ENCODE measurements at places on chromosomes 11 and 22. TPM values are rescaled to one million over a fixed set of nuclear protein-coding genes. Genes with fewer than 3 reads are reported as not detected.

DNA sequence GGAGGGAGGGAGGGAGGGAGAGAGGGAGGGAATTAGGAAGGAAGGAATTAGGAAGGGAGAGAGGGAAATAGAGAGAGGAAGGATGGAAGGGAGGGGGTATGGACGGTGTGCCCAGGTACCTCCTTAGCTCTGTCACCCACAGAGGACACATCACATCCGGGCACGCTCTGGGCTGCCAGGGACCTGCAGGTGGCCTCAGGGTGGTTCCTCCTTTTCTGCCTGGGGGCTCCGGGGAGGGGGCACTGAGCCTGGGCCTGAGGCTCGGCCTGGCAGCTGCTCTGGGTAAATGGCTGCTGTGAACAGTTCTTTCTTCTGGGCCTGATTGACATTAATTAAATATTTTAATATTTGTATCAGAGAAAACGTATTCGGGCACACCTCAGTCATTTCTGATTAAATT is 733.5 kb downstream of the BRD1 start:
- DNase-seq: no peak

- DNase-seq: no peak
Observed at GRCh38 chr11:10674911-10675440, 18.6 kb downstream of the IRAG1 start.

- no peak for DNase-seq
Observed at GRCh38 chr11:78855116-78855515, 280.5 kb upstream of the NARS2 start.

GRCh38 chr11:45665206-45665932 is at the start of gene CHST1:
TSS of gene CHST1 (minus strand) at chr11:45665622. CDS start at chr11:45650923, 14,699 bp downstream.
- no peak for DNase-seq

- no peak for DNase-seq
Observed at GRCh38 chr11:72075109-72075508, 5.2 kb downstream of the NUMA1 start.

GRCh38 chr11:85756401-85757200 is 54.3 kb downstream of the SYTL2 start:
- peak; percentile 47 for DNase-seq

DNA sequence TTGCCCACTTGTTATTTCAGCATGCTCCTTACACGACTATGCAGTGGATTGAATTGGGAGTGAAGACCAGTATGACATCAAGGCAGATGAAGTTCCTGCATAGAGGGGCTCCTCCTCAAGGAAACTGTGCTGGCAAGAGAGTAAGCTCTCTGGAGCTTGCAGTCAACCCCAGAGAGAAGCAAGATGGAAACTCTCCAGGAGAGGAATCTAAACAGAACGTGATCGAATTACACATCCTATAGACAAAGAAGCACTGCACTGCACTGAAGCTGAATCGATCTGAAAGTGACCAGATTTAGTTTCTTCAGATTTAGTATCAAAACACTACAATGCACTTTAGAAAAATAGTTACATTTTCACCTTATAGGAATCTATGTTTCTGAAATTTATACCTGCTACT is 947.7 kb upstream of the TENM4 start:
- DNase-seq: no peak

- peak; percentile 2 for DNase-seq
Observed at GRCh38 chr11:113874581-113875233, 665 bp downstream of the USP28 start.

- no peak for DNase-seq
Observed at GRCh38 chr11:95308512-95309035, 77.6 kb upstream of the SESN3 start.

DNA sequence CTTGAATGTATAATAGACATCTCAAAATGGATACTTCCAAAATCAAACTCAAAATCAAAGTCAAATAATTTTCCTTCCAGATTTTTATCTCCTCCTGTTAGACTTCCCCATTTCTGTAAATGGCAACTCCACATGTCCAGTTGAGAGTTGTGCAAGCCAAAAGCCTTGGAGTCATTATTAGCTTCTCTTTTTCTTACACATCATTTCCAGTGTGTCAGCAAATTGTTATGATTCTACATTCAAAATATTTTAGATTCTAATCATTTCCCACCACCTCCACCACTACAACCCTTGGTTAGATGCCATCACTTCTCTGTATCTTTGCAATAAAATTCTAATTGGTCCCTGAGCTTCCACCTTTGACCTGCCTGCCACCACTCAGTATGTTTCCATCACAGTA is 155.7 kb downstream of the CNTN5 start:
- no peak for DNase-seq

DNA sequence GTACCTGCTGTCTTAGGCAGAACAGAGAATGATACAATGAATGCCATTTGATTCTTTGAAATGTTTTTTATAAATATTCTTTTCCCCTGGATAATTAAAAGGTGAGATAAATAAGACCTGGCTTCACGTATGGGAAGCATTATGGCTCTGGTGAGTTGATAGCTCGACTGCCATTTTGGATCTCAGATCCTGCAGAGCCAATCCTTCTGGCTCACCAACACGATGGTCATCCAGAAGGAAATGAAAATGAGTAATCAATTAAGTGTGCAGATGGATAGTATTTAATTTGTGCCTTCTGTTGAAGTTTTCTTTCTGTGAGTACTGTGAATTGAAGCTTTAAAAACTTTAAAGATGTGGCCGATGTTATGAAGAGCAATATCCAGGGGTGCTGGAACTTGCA is 2.7 kb downstream of the TNRC6B start:
- DNase-seq: no peak

GRCh38 chr11:45289369-45289768 is 3.2 kb upstream of the SYT13 start:
- no peak for DNase-seq

GRCh38 chr22:37999640-38000272 is 15.4 kb upstream of the SOX10 start:
- no peak for DNase-seq

DNA sequence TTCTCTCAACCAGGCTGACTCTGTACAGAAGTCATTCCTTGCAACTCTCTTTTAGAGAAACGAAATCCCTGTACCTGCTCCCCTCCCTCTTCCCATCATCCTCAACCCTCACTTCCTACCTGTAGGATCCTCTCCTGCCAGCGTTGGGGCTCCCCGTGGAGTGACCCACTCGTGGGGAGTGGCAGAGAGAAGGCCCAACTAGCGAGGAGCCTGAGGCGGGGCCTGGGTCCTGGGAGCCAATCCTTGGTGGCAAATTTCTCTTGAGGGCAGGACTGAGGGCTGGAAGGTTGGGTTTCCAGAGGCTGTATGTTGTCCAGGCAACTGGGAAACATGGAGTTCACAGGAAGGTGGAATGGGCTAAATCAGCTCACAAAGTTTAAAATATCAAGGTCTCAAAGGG is 10.4 kb downstream of the NHERF4 start:
- DNase-seq: no peak

- DNase-seq: no peak
Observed at GRCh38 chr11:11592146-11592684, 29.6 kb downstream of the GALNT18 start.

GRCh38 chr22:34934261-34934660 is 131.7 kb upstream of the ISX start:
- no peak for DNase-seq

DNA sequence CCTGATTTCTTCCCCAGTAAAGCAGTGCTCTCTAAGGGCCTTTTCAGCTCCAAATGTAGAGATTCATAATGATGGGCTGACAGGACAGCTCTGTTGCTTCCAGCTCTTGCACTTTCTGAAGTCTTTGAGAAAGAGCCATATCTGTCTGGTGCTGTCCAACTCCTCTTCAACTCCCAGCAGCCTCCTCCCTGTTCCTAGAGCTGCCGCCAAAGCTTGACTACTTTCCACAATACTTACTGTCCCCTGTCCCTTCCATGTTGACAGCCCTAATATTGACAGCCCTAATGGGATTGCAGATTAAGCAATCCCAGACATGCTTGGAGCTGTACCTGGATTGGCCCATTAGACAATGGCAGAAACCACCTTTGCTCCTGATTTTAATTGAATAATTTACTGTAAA is 29.6 kb downstream of the INSC start:
- DNase-seq: no peak

DNA sequence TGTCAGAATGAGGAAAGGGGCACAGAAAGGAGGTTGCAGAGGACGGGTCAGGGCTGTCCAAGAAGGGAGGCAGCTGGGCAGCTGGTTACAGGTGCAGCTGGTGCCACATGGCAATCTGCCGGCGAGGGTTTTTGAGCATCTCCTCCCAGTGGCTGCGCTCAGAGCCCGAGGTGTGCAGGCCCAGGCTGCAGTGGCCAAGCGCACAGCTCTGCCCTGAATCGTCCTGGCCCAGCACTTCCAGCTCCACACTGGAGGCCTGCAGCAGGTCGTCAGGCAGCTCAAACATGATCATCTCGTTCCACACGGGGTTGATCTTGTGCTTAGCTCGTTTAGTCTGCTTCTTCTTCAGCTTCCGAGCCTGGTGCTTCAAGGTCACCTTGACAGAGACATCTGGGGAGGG is 42.2 kb downstream of the SYT13 start:
- DNase-seq: no peak

GRCh38 chr11:77035580-77035979 is 1.4 kb downstream of the B3GNT6 start:
- no peak for DNase-seq

DNA sequence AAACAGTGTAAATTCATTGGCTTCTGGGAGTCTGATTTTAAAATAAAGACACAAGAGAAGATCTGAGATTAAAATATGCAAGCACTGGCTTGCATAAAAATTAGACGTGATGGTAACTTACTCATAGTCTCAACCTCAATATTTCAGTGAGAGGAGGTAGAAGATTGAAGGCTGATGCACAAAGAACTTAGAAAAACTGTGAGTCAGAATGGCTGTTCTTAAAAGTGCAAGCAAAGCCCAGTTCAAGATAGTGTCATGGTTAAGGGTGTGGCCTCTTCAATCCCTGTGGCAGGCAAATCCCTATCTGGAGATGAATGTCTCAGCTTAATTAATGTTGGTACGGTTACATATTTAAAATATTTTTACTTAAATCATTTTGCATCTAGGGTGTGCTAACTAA is 33.6 kb upstream of the FIBIN start:
- DNase-seq: no peak

GRCh38 chr11:94457118-94458029 is 36.3 kb downstream of the MRE11 start:
- no peak for DNase-seq

DNA sequence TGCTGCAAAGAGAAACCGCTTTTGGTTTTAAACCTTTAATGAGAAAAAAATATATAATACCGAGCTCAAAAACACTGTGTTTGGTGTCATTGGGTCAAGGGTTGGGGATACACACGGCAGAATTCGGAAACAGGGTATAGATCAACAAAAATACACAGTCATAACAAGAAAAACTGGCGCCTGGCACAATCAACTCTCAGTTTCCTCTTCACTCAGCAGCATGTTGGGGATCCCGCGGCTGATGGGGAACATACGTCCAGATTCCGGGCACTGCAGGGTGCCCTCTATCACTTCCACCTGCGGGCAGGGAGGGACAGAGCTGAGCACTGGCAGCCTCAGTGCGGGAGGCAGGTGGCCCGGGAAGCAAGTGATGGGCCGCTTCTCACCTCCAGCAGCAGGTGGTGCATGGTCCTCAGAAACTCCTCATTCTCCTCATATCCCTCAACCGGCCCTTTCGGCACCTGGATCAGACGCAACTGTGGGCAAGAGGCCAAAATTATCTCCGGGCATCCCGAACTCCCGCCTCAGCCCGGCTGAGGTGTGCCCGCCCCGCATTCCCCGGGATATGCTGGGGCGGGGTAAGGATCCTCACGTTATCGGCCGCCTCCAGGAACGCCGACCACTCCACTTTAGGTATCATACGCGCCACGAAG is 561 bp downstream of the TRMT112 start:
- DNase-seq: peak; percentile 45

DNA sequence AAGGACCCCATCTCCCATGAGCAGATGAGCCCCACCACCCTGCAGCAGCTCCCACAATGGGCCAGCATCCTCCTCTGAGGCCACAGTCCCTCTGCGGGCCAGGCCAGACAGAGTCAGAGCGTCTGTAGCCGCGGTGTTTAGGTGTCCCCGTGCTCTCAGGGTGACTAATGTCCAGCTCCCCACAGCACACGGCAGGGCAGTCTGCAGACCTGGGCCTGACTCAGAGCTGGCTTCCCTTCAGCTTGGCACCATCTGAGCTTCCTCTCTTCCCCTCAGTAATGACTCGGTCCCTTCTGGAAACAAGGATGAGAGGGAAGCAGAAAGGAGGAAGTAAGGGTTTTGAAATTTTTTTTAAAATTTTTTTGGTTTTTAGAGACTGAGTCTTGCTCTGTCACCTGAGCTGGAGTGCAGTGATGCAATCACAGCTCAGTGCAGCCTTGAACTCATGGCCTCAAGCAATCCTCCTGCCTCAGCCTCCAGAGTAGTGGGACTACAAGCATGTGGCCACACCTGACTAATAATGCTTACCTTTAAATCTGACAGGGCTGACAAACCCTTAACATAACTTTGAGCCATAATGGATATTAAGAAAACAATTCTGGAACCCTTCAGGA is 28.5 kb downstream of the LRRC74B start:
- no peak for DNase-seq

DNA sequence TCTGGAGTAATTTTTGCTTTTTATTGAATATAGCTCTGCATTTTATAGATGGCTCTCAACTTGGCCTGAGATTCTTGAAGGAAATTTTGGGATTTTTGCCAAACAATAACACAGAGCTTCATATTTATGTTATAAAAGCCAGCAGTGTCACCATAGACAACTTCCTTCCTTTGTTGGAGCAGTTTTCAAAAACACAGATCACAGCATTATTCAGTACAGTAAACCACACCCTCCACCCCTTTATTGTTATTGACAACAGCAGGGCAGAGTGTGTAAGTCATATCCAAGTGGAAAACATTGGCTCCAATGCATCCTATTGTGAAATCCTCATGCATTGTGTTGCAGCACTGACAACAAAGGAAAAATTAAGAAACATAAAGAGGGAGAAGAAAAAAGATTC is 62.6 kb upstream of the PRSS23 start:
- no peak for DNase-seq

GRCh38 chr11:29538339-29539036 is 478.3 kb downstream of the KCNA4 start:
- no peak for DNase-seq

DNA sequence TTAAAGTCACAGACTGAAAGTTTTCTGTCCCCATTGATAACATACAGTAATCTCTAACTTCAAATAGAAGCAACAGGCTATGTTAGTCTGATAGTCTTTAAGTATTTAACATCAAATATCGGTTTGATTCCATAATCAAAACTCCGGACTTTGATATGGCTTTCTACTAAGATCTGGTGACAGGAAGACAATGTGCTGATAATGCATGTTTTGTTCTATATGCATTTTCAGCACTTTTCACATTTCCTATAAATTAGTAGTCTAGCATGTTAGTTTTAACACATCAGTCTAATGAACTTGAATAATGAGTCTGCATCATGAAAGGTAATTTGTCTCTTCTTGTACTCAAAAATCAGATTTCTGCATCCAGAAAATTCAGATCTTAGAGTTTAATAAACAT is 252.7 kb downstream of the SBF2 start:
- no peak for DNase-seq

The WNT7B gene
- total RNA-seq: not detected

The CTSF gene
- 13.1 TPM for total RNA-seq

The B4GALNT4 gene
- total RNA-seq: 0.44 TPM

The OR51B5 gene
- not detected for total RNA-seq

The PIWIL4 gene
- 1.0 TPM for total RNA-seq

The DKK3 gene
- total RNA-seq: 4.6 TPM

The MRPL11 gene
- total RNA-seq: 19.8 TPM

The FAM180B gene
- 0.39 TPM for total RNA-seq

The ROBO4 gene
- total RNA-seq: not detected

The ST14 gene
- 0.17 TPM for total RNA-seq

The IL18 gene
- total RNA-seq: not detected

The PLAAT4 gene
- 84.0 TPM for total RNA-seq

The SLC37A2 gene
- 0.16 TPM for total RNA-seq

The FREY1 gene
- 5.1 TPM for total RNA-seq

The LRRC10B gene
- not detected for total RNA-seq

The OSM gene
- 26.5 TPM for total RNA-seq

The ANO1 gene
- not detected for total RNA-seq

The TUBA8 gene
- 1.3 TPM for total RNA-seq

Data from CD8-positive, alpha-beta T cell (primary cell).